ENCODE measurements at places on chromosomes 6 and 20.

DNA sequence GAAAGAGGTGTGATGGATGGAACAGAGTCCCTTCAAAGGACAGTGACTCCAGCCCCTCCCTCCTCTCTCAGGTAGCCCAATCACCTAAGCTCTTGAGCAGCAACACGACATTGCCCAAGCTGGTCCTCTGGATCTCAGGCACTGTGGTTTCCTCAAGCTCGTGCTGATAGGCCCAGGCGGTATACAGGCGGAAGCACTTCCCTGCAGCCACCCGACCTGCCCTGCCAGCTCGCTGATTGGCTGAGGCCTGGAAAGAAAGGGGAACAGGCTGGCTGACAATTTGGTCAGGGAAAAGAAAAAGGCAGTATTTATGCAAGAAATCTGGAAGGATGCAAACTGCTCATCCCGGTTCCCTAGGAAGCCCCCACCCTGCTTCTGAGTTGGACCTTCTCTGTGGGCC lies 9.6 kb downstream of the C6orf136 start:
- DNase-seq: no peak

DNA sequence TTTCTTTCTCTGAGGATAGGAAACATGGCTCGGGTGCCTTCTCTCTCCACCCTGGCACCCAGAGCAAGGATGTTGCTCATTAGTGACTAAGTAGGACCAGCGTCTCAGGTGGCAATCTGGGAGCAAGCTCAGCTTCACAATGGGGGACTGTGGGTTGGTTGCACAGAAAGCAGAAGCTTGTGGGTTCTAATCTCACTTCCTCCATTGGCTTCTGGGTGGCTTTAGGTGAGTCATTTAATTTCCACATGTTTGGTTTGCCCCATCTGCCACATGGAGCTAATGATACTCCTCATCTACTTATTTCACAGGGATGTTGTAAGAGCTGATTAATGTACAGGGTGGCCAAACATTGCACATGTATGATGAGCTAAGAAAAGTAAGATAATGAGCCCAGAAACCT lies 54.8 kb upstream of the AKIRIN2 start:
- DNase-seq: no peak

DNA sequence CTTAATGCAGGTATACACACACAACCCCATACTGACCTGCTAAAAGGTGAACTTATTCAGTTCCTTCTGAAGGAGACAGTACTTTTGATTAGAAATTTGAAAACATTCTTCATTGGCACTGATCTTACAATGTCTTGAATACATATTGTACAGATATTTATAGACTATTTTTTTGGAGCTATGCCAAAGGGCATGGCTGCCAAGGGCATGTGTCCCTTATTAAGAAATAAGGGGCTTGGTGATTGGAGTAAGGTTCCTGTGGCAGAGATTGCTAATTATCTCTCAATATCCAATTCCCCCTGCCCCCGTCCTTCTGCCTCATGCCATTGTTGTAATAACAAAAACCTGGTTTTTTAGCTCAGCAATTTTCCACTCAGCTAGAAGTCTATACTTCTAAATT lies 355.9 kb downstream of the FARS2 start:
- DNase-seq: no peak

DNA sequence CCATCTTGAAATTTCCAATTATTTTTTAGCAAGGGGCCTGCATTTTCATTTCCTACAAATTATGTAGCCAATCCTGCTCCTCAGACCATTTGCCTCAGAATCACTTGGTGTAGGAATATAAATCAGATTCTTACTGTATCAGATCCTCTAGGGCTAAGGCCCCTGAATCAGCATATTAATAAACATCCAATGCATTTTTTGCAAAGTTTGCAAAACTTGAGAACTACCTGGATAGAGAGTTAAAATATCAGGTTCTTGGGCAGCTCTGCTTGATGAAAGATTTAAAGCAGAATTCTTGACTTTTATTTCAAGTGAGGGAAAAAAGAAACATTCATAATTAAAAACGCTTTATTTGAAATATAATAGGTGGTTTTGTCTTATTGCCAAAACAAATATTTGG lies 82.2 kb upstream of the MAN1A1 start:
- no peak for DNase-seq

DNA sequence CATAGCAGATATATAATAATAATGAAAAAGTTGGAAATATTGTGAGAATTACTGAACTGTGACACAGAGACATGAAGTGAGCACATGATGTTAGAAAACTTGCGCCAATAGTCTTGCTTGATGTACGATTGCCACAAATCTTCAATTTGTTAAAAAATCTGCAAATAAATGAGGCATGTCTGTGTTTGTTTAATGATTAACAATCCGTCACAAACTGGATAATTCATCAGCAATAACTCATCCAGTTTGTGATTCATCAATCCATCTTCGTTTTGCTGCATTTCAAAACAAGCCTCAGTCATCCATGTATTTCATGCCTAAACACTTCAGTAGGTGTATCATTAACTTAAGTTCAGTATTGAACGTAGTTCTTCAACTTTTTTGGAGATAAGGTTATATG lies 25.5 kb upstream of the SMIM26 start:
- DNase-seq: no peak

GRCh38 chr6:167581637-167582036 lies 245.1 kb upstream of the AFDN start:
- no peak for DNase-seq

GRCh38 chr20:32034581-32035425 lies 17.2 kb upstream of the HCK start:
- no peak for DNase-seq

Data from dorsolateral prefrontal cortex (tissue), 122 donors.